ENCODE measurements at places on chromosomes 12 and 14. TPM values are rescaled to one million over a fixed set of nuclear protein-coding genes. Genes with fewer than 3 reads are reported as not detected.

DNA sequence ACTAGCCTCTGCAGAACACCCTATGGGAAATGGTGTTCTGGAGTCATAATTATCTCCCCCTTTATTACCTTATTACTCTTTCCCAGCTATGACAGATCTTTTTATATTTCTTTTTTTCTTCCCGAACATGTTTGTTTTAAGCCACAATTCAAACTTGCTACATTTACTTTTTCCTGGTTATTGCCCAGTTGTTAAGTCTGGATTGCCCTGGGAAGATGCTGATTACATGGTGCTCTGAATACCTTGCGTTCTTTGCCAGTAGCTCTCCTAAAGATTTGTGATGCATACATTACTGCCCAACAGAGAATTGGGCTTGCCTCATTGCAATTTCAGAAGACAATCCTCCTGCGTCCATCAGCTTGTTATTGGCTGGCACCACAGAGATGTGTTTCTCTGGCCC, 118.3 kb upstream of the FGD4 start:
- no peak overlapping the region for H3K4me3 ChIP-seq
- H3K36me3 ChIP-seq: peaks cover 5% of the 10 kb centered on the region
- no peak overlapping the region for H3K27ac ChIP-seq
- H3K27me3 ChIP-seq: peaks cover 2% of the 10 kb centered on the region

GRCh38 chr12:1103632-1104031, 112.6 kb downstream of the ERC1 start:
- no peak for DNase-seq
- H3K36me3 ChIP-seq: no peaks in the 10 kb centered on the region
- peaks cover 11% of the 10 kb centered on the region for H3K4me1 ChIP-seq
- peak overlapping the region; percentile 15 for H3K4me3 ChIP-seq
- no peaks in the 10 kb centered on the region for H3K27me3 ChIP-seq

DNA sequence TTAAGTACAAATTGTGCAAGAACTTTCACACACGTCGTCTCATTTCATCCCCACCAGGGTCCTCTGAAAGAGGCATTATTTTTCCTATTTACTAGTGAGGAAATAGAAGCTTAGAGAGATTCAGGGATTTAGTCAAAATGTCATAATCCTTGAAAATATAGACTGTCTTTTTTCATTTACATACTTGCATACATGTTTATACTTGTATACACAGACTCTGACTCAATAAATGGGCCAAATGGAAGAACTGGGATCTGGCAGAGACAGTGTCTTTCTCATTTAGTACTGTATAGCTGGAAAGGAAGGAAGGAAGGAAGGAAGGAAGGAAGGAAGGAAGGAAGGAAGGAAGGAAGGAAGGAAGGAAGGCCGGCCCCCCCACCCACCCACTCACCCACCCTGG, 357.7 kb upstream of the SOX5 start:
- H3K36me3 ChIP-seq: no peaks in the 10 kb centered on the region
- H3K4me1 ChIP-seq: peaks cover 5% of the 10 kb centered on the region
- H3K27me3 ChIP-seq: peaks cover 4% of the 10 kb centered on the region

DNA sequence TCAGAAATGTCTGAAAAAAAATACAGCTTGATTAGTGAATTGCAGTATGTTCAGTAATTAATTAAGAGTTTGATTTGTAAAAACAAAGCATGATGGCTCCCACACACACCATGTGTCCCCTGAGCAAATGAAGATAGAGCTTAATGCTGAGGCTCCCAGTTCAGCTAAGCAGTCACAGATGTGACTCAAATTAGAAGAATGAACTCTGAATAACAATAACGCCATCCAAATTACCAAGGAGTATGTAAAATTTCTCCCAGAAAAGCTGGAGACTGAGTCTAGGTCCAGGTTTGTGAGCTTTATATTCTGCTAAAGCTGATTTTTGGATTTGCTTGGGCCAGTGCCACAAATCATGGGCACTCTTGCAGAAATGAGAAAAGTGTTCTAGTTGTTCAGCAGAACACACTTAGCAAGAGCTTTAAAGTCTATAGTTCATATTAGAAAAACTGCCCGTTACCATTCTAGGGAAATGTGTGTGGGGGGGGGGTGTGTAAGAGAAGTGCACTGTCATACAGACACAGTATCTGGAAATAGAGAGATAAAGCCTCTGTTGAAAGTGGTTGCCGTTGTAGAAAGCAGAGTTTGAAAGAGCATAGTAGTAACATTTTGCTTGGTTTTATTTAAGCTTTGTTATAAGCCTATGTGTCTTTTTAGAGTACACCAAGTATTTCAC, 253.1 kb downstream of the BCAT1 start:
- no peaks in the 10 kb centered on the region for H3K4me1 ChIP-seq
- H3K27ac ChIP-seq: no peak overlapping the region

- H3K27ac ChIP-seq: no peak overlapping the region
- no peak for DNase-seq
- H3K36me3 ChIP-seq: no peaks in the 10 kb centered on the region
- H3K4me3 ChIP-seq: no peak overlapping the region
- H3K4me1 ChIP-seq: no peaks in the 10 kb centered on the region
- no peaks in the 10 kb centered on the region for H3K27me3 ChIP-seq
Observed at GRCh38 chr12:93803424-93803807, 126.2 kb downstream of the CRADD start.

DNA sequence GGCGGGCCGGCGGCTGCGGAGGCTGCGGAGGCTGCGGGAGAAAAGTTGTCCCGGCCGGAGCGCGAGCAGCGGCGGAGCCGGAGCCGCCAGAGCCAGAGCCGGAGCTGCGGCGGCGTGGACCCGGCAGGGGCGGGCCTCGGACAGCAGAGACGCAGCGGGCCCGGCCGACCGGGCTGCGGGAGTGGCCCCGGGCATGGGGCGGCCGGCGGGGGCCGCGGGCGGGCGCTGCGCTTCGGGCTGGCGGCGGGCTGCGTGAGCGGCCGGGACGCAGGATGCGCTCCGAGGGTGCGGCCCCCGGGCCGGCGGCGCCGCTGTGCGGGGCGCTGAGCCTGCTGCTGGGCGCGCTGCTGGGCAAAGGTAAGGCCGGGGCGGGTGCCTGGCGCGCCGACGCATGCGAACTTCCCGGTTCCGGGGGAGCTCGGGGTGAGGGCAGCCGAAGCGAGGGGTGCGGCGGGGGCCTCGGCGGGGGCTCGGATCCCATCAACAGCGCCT, at the start of gene TMEM132C:
TMEM132C (plus strand) TSS at position 40 of the 492 bp plus-strand sequence; CDS start at position 273, 233 bp downstream.
- H3K36me3 ChIP-seq: peaks cover 10% of the 10 kb centered on the region
- DNase-seq: no peak
- H3K27ac ChIP-seq: no peak within 1 kb of the TSS
- no peaks in the 10 kb centered on the region for H3K4me1 ChIP-seq
- H3K4me3 ChIP-seq: no peak within 1 kb of the TSS

Gene HOXC9
- 0.28 TPM for total RNA-seq

Gene ABHD12B
- 2.7 TPM for total RNA-seq

Gene IQSEC3
- total RNA-seq: 13.2 TPM

Measured in endothelial cell (in vitro differentiated cells).